KBM-7 (cell line): ENCODE measurements at places on chromosomes 16 and 17.

DNA sequence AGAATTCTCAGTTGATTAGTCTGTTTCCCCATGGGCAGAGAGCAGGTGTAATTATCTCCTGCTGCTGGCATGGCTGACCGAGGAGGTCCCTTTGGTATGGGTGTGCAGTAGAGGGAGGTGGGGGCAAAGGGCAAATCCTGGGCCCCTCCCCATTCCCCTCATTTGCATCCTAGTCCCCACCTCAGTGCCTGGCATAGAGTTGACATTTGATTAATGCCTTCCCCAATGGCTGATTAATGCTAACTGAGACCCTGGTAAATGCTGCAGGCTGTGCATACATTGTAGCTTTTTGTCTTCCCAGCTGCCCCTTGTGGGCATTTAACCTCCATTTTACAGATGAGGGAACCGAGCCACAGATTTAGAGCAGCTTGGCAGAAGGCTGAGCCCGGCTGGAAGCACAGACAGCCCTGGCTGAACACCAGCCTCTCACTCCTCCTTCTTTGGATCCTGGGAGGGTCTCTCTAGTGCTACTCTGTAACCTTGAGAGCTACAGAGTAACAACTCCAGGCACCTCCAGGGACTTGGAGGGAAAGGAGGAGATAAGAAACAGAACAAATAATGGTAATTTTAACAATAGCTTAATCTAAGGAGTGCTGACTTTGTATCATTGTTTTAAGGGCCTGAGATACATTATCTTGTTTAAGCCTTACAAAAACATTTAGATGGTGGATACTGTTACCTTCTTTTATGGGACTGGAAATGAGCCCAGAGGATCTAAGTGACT lies 5.1 kb downstream of the PLCG2 start:
- DNase-seq, result no peak

- DNase-seq, result peak; percentile 32
Measured at GRCh38 chr17:28612936-28613872, 781 bp downstream of the RSKR start.

DNA sequence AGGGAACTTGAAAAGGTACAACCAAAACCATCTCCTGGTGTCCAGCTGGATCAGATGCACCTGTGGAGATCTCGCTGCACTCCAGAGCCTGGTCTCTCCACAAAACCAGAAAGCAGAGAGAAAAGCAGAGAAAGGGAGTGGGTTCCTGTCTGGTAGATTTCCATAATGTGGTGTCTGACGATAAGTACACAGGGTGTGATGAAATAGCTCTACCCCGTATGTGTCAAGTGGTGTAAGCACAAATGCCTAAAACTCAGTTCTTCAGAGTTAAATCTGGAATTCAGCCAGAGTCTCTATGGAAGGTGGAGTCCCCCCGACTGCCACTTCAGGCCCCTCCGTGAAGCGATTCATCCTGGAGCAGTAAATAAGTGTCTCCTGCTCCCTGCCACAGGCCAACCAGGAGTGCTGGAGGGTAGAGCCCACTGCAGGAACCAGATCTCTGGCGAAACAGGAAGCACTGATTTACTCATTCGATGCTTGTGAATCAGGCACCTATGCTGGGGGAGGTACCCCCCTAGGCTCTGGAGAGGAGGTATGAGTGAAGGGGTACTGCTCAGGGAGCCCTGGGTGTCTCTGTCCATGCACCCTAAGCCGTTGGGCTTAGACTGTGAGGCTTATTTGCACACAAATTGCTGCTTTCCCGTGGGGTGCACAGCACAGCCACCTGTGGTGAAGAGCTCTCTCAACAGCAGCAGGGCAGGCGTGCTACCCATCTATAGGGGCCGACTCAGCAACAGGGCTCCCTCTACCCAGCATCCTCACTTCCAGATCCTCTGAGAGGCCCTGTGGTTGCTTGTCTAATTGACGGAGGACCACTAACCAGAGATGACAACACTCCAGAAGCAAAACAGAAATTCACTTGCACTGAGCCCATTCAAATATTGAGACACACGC lies 97.1 kb upstream of the MYOCD start:
- DNase-seq, result no peak

DNA sequence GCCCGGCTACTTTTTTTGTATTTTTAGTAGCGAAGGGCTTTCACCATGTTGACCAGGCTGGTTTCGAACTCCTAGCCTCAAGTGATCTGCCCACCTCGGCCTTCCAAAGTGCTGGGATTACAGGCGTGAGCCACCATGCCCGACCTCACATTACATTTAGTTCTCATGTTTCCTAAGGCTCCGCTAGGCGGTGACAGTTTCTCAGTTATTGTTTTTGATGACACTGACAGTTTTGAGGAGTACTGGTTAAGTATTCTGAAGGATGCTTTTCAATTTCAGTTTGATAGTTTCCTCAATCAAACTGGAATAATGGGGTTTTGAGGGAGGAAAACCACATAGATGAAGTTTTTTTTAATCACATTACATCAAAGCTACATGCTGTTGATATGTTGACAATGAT lies 1028.5 kb downstream of the CDH8 start:
- DNase-seq, result no peak

DNA sequence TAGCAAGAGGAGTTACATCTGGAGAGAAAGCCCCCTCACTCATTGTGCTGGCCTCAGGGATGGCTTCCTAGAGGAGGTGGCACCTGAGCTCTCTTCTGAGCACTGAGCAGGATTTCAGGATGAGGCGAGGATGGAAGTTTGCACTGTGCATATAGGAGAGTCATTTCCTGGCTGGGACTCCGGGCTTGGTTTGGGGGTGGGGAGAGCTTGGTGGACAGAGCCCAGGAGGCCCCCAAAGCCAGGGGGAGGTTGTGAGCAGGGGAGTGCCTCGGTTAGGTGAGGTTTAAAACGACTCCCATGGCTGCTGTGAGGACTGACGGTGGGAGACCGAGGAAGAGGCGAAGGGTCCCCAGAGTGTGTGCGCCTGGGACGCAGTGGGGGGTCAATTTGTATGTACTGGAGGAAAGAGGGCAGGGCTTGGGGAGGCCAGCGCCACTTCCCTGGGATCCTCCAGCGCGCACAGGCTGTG lies 1.2 kb downstream of the CAMKK1 start:
- no peak for DNase-seq

GRCh38 chr16:14600164-14600563 lies 29.9 kb downstream of the PARN start:
- DNase-seq, result peak; percentile 17

DNA sequence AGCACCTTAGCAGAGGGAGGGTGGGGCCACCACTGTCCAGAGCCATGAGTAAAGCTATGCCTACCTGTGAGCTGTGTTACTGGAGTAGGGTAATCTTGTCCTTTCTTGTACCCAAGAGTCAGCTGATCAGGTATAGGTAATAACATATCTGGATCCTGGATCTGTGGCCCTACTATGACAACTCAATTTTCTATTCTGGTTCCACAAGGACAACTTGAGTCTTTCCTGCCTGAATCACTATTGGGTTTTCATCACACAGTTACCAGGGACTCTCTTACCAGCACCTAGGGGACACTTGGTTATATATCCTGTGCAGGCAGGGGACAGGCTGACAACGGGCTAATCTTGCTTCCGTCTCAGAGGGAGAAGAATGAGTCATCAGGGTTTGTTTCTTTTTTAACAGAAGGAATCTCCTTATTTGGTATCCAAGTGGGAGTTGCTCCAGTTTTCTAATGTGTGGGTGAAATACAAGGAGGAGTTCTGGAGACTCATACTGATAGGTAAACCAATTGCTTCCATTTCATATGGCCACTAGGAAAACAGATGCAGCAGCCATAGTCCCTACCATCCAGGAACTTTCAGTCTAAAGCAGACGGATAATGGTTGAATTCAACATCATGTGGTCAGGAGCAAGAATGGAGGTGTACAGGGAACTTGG lies 6.8 kb downstream of the ZNF267 start:
- DNase-seq, result peak; percentile 70

- DNase-seq, result no peak
Measured at GRCh38 chr17:31857920-31858641, 963 bp downstream of the COPRS start.

DNA sequence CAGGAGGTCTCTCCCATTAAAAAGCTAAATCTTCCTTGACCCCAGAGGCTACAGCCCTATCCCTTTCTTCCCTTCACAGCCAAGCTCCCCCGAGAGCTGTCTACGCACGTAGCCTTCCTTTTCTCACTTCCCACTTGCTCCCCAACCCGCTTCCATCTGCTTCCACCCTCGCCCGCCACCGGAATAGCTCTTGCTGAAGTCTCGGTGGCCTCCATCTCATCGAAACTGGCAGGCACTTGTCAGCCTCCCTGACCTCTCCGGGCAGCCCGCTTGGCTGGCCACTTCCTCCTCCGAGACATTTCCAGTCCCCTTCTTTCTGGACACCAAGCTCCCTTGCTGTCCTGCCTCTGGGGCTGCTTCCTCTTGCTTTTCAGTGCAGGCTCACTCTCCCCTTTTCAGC lies 10.7 kb upstream of the EPOP start:
- no peak for DNase-seq

- no peak for DNase-seq
Measured at GRCh38 chr16:64397042-64397441, 724.8 kb downstream of the CDH11 start.

DNA sequence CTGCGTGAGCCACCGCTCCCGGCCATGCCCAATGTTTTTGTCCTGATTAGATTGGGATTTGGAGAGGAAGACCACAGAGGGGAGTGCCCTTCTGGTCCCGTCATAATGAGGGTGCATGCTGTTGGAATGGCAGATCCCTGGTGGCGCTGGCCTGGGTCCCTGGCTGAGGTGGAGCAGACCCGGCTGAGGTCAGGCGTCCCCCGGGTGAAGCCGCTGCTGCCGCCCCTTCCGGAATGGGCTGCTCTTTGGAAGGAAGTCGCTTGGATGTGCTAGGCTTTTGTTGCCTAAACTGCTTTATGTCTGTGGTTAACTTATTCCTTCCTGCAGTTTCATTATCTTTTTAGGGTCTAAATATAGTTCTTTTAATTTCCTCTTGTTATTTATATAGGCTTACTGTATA lies 120.3 kb upstream of the CHMP6 start:
- peak; percentile 59 for DNase-seq

- DNase-seq, result no peak
Measured at GRCh38 chr17:31398381-31399311, 7.2 kb downstream of the RAB11FIP4 start.
